Stimulated activated CD4-positive, alpha-beta T cell treated with anti-CD3 and anti-CD28 coated beads, TNF-alpha, amount 100 ng/mL, for 1 hour (primary cell): ENCODE measurements at places on chromosomes 3 and 15.

- DNase-seq: no peak
Observed at GRCh38 chr3:17638356-17638755, 104.1 kb downstream of the TBC1D5 start.

DNA sequence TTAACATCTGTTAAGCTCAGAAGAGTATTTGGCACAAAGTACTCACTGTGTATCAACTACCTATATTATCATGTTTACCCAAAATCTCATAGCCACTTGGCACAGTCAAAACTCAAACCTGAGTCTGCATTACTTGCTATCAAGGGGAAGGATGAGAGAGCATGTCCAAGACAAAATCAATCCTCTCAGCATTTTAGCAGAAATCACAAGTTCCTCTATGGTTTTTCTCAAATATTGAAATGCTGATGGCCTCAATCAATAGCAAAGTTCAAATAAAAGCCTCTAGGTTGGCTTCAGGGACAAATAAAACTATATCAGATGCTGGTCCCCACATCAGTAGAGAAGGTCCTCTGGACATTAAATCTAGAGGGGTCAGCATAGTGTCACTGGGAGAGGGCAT, 14.3 kb downstream of the TBC1D2B start:
- DNase-seq: no peak

- no peak for DNase-seq
Observed at GRCh38 chr3:9809239-9809614, 835 bp upstream of the TTLL3 start.

DNA sequence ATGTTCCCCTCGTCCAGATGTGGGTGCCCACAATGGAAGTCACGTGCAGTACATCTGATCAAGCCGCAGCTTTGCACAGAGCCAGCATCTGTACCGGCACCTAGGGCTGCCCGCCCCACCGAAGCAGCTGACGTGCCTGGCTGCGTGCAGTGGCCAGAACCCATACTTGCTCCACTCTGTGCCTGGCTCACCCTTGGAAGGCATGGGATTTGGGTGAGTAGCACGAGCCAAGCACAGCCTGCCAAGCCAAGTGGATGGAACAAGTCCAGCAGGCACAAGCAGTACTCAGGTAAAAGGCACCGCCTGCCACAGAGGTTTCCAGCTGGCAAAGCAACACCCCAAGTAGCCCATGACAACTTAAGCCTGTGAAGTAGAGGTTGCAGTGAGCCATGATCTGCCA, 261.3 kb downstream of the TBC1D5 start:
- no peak for DNase-seq

DNA sequence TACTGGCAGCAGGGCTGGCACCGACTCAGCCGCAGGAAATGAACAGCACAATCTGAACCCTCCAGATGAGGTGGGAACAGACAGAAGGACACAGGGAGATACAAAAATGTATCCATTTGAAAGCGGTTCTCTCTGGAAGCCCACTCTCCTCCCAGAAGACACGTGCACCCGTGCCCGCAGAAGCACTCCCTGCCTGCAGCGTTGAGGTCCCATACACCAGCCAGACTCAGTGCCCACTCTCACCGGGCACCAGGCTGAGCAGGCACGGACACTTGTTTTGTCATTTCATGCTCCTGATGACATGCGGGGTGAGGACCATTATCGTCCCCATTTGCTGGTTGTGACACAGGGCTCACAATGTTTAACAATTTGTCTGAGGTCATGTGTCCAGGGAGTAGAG, 297.4 kb upstream of the TLE3 start:
- no peak for DNase-seq

- DNase-seq: no peak
Observed at GRCh38 chr15:31325595-31326155, 960 bp upstream of the KLF13 start.
